ENCODE measurements at places on chromosomes 13 and 19.

- no peak for DNase-seq
These were observed 2.8 kb upstream of the KLF5 start for GRCh38 chr13:73055813-73056564.

DNA sequence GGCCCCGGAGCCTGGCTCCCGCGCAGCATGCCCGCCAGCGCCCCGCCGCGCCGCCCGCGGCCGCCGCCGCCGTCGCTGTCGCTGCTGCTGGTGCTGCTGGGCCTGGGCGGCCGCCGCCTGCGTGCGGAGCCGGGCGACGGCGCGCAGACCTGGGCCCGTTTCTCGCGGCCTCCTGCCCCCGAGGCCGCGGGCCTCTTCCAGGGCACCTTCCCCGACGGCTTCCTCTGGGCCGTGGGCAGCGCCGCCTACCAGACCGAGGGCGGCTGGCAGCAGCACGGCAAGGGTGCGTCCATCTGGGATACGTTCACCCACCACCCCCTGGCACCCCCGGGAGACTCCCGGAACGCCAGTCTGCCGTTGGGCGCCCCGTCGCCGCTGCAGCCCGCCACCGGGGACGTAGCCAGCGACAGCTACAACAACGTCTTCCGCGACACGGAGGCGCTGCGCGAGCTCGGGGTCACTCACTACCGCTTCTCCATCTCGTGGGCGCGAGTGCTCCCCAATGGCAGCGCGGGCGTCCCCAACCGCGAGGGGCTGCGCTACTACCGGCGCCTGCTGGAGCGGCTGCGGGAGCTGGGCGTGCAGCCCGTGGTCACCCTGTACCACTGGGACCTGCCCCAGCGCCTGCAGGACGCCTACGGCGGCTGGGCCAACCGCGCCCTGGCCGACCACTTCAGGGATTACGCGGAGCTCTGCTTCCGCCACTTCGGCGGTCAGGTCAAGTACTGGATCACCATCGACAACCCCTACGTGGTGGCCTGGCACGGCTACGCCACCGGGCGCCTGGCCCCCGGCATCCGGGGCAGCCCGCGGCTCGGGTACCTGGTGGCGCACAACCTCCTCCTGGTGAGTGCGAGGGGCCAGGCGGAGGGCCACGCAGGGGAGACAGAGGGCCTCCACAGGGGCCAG is at the start of gene KL:
Gene KL, plus strand, starts transcription at position 10 of the 909 bp plus-strand sequence. Its CDS starts 18 bp downstream, at position 28.
- peak; percentile 25 for DNase-seq

GRCh38 chr13:24725379-24725778 is 38.6 kb upstream of the RNF17 start:
- DNase-seq = no peak

DNA sequence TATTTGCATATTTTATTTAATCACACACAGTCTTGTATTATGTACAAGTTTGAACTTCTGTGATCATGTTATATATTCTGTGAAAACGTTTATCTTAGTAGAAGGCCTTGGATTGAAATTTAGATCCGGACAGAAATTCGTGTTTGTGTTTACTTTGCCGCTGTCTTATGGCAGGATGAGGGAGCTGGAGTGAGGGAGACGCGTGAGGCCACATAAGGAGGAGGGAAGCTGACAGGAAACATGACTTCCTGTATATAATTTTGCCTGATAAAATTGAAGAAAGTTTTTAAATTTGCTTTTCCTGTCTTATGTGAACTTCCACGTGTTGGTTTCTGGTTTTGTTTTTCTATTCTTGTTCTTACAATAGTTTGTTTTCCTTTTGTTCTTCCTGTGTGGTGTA is 200.2 kb downstream of the MTUS2 start:
- DNase-seq = no peak

GRCh38 chr19:15115762-15116615 is 8.8 kb downstream of the SYDE1 start:
- DNase-seq = no peak

Measured in activated CD4-positive, alpha-beta T cell treated with anti-CD3 and anti-CD28 coated beads for 48 hours (primary cell).